Activated T-helper 1 cell treated with anti-CD3 and anti-CD28 coated beads, Interleukin-2, amount 50 U/mL, for 16 hours (primary cell): ENCODE measurements at places on chromosomes 7 and 10.
A peak's percentile ranks its signal among the peaks of the same experiment; 100 is the strongest.

- DNase-seq = no peak
Measured at GRCh38 chr10:79413196-79413595, 32.2 kb downstream of the ZCCHC24 start.

DNA sequence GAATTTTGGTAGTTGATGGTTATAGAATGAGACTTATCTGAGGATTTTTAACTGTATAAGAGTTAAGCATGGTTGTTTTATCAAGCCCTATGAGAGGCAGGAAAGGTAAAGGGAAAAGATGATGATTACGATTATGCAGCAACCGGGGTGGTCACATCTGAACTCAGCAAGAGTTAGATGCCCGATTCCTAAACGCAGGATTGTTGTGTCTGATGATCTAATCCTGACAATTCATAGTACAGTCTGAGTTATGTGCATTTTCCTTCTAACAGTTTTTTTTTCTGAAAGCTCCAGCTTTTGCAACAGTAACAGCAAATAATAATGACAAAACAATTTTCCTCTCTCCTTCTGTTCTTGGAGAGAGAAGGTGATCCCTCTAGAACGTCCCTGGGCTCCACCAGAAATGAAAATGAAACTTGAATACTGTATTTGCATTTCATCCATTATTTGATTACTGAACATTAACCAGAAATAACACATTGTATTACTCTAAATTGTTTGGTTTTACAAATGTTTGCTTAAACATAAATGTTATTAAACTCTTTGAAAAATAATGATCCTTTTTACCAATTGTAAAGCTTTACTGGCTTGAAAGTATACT, 176.5 kb upstream of the CCDC6 start:
- DNase-seq = no peak

DNA sequence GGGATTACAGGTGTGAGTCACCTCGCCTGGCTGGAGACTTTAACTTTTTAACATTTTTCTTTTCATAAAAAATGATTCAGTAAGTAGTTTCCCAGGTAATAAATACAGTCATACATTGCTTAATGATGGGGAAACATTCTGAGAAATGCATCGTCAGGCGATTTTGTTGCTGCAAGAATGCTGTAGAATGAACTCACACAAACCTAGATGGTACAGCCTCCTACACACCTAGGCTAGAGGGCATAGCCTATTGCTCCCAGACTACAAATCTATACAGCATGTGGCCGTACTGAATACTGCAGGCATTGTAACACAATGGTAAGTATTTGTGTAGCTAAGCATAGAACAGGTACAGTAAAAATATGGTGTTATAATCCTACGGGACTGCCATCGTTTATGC, 108.5 kb upstream of the SFMBT2 start:
- DNase-seq = no peak

GRCh38 chr7:123748171-123748733, 551 bp downstream of the WASL start:
- no peak for DNase-seq

DNA sequence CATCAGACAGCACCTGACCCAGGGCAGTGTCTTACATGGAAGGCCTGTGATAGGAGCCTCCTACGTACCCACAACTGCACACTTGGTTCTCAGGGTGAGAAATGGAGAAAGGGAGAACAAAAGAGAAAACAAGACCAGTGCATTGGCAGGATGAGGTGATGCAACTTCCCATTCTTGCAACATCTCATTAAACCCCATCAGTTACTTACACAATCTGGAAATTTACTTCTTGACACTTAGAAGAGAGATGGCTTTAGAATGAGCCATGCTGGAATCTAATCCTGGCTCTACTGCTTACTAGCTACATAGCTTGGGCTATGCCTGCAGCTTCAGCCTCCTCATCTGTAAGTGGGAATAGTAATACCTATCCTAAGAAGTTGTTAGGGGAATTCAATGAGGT, 391.7 kb downstream of the KCNMA1 start:
- no peak for DNase-seq

DNA sequence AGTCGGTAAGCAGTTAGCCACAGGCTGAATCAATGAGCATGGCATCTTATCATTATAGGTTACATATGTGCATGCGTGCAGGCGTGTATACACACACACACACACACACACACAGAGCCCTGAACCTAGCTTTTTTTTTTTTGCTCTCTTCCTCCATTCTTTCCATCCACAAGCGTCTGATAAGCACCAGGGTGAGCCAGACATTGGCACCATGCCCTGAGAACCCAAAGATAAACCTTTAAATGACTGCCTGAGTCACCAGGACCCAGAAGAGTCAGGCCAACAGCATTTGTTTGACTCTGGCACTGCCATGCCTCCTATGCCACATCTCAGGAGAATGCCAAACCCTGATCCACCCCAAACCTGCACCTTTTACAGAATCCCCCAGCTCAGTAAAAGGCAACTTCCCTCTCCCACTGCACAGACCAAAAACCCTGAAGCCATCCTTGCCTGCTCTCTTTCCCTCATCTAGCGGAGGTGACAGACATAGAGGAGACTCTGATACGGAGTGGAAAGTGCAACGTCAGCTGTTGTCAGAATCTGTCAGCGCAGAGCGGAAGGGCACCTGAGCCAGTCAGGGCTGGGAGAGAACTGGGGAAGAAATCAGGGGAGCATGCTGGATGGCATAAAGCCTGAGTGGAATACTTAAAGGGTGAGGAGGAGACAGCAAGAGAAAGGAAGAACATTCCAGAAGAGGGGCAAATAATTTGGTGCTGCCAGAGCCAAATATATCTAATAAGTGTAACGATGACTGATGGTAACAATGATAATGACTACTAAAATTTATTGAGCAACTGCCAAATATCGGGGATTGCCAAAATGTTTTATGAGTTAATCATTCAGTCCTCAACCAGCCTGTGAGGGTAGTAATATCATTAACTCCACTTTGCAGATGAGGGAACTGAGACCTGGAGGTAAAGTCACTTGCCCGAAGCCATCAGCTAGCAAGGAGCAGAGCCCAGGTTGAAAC, 3.2 kb downstream of the PARP12 start:
- peak; percentile 6 for DNase-seq

- no peak for DNase-seq
Measured at GRCh38 chr10:53903756-53904155, 897.3 kb downstream of the PCDH15 start.

DNA sequence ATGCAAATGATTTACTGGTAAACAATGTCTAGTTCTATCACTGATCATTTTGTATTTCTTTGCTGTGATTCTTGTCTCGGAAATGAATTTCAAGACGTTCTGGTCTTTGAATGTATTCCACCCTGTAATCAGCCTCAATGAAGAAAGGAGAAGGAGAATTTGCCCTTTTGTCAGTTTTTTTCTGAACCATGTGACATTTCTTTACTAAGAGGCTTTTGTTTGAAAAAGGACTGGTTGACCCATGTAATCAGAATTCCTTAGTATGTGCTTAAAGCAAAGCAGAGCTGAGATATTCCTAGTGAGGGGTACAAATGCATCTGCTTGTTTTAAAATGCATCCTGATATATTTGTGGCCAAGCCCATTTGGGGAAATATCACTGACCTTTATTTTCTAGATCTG, 581.6 kb downstream of the ETV1 start:
- DNase-seq = no peak

DNA sequence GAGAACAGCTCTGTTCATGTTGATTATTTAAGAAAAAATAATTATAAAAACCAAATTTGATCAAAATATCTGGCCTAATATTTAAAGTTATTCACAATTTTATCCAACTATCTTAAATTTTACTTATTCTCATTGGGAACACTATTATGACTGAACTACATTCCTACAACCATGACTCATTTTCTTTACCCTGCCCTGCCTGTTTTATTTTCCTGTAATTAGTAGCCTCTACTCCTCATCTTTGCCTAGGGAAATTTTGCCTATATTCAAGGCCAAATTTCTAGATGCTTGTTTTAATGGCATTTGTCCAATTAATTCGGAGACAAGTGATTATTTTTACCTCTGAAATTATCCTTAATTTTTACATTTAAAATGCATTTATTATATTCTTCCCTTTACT, 289.7 kb upstream of the TMEM229A start:
- no peak for DNase-seq

DNA sequence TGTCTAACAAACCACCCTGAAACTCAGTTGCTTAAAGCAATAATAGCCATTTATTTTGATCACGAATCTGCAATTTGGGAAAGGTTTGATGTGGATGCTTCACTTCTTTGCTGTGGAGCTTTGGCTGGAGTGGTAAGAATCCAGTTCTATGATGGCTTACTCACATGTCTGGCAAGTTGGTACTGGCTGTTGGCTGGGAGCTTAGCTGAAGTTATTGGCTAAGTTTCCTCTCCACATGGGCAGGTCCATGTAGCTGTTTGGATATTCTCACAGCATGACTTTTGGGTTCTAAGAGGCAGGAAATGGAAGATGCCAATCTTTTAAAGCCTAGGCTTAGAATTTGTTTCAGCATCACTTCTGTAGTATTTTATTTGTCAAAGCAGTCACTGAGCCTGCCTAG, 277.6 kb upstream of the NRP1 start:
- DNase-seq = no peak

- no peak for DNase-seq
Measured at GRCh38 chr10:132107949-132108877, 42.5 kb downstream of the JAKMIP3 start.

GRCh38 chr10:99203310-99203709, 32.3 kb downstream of the HPSE2 start:
- no peak for DNase-seq

DNA sequence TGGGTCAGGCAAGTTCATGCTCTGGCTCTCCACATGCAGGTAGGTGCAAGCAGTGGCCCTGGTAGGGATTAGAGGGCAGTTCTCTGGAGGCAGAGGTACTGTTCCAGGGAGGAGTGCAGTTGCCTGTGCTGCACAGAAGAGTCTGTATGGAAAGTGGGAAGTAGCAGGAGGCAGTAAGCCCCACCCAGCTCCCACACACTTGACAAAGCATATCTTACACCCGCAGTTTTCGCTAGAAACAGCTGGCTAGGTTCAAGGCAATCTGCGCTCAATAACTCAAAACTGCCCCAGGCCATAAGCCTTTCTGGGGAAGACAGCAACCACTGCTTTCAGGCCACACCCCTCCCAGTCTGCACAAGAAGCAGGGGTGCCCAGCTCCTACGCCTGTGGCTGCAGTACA, 33.1 kb upstream of the ARMC3 start:
- no peak for DNase-seq

DNA sequence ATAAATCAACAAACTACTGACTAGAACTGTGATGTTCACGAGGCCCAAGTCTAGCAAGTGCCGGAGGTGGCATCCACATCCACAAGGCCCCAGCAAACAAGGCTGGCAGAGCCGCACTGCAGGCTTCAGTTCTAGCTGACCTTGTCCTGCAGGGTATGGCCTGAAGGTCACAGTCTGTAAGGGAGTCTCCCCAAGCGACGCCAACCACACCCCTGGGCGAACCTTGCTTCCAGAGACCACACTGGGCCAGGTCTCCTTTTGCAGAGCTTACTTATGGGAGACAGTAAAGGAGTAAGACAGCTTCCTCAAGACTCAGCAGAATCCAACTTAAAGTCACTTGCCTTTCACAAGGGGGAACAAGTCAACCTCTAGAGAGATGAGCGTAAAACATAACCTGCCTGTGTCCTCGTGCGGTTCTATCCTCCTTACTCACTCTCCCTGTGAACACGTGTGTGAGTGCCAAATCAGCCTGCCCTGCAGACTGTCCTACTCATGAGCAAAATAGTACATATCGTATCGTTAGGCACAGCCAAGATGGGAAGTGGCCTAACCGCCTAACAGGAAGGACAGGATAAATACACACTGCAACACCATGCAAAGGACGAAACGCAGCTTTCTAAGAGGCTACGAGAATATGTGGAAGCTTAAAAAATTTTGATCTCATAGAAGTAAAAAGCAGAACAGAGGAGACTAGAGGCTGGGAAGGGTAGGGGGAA, 22.7 kb downstream of the FAM53B start:
- no peak for DNase-seq

- DNase-seq = no peak
Measured at GRCh38 chr7:121890833-121891232, 17.9 kb downstream of the PTPRZ1 start.

DNA sequence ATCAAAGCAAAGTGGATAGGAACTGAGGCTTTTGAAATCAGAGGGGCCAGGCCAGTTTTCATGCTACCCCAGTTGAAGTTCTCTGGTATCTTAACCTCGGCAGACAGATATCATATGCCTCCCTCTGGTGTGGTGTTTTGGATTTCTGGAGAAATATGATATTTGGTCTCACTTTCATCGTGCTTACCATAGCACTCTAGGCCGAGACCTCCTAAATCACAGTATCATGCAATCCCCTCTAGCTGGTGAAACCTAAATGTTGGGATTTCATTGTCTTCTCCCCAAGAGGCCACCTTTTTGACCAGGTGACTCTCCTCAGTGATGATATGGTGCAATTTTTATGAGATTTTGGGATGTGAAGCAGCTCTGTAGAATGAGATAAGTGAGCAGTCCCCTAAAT, 183.5 kb downstream of the CREB5 start:
- no peak for DNase-seq

DNA sequence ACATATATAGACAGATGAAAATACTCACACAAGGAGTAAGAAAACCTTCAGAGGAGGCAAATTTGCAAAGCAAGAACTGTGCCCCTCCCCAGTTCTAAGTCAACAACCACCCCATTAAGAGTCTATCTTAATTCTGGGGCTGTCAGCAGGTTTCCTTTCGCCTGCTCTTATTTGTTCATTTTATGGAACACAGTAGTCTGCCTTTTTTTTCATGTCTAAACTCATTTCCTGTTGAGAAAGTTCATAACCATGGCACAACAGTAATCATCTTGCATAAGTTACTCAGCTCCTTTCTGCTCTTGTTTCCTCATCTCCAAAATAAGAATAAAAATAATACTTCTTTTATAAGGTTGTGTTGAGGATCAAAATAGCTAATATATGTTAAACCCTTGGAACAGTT, 25.8 kb upstream of the AMPH start:
- DNase-seq = no peak

DNA sequence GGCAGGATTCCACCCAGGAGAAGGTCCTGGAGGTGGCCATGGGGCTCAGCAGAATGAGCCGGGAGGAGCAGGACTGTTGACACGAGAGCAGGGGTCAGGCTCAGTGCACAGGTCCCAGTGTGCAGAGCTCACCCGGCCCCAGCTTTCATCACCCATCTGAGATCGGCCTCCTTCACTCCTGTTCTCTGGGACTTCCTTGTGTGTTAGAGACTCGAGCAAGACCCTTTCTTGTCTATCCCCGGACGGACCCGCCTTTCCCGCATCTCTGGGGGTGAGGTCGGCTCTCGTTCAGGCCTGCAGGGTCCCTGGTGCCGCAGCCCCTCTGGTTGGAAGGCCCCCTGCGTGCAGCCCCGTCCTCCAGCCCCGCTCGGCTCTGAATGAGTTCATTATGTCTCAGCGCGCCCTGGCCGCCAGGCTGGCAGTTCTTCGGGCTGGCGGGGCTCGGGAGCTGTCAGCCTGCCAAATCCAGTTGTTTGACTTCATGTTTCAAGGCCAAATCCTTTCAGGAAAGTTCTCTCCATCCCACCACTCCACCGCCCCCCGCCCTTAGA, 127.9 kb downstream of the LHPP start:
- no peak for DNase-seq
